ENCODE measurements at places on chromosomes 4 and X.

DNA sequence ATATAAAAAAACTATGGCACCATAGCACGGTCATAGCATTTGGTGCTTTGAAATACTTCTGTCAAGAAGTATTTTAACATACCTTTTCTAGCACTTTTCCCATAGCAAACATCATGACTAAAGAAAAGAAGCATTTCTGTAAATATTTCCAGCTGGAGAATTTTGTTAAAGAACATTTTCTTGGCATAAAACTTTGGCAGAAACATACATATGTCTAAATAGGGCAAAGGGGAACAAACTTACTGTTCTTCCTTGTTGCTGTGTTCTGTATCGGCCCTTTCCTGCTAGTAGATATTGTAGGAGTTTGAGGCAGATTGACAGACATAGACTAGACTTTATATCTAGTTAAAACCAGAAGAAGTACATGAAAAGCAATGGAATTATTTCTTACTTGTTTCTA lies 2368.5 kb downstream of the PCDH7 start:
- no peak for DNase-seq

DNA sequence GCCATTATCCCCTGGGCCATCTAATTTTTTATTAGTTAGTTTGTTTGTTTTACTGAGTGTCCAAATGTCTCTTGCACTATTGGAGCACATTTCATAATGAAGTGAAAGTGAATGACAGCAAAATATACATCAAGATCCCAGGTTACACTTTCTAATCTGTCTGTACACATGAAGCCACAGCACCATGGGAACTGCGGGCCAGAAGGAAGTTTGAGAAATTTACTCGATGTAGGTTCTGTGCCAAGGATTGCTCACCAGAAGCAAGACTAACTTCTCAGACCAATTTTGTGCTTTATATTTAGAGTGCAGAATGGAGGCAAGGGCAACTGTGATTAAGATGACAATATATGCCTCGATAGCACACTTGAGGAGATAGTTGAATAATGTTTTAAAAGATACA lies 258.0 kb downstream of the COL25A1 start:
- no peak for DNase-seq

GRCh38 chrX:465418-466215 lies 78.9 kb upstream of the PPP2R3B start:
- DNase-seq = no peak

DNA sequence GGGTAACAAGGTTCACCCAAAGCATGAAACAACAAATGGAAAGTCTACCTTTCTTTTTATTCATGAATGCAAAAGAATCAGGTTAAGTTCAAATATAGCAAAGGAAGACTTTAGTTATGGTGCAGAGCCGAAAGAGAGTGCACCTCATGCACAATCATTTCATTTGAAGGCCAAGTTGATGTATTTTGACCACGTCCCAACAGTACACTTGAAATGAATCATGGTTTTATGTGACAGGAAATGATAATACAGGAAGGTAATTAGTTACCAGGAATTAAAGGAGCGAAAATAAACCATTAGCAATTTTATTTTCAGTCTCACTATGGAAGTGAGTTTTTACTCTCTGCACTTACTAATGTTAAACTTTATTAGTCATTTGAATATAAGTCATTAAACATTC lies 281.2 kb upstream of the DIAPH2 start:
- no peak for DNase-seq

- no peak for DNase-seq
These were observed 68.2 kb upstream of the TAPT1 start for GRCh38 chr4:16294455-16294854.

DNA sequence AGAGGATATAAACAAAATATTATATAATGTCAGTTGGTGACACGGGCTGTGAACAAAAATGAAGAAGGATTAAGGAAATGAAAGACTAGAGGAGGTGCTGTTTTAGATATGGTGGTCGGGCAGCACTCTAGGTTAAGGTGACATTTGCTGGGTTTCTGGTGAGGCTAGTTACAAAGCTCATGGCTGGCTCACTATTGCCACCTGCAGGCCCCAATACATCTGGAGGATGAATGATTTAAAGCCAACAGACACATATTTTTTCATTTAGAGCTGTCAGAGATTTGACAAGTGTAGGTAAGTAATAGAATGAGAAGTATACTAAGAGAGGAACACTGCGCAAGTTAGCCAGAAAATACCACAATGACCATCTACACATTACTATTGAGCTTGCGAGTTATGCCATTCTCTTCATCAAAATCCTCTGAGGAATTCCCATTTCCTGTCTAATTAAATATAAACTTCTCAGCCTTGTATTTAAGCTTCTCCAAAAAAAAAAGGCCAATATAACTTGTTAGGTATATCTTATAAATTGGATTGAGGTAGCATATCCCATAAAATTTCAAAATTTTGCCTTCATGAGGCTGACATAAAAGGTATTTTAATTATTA lies 6.4 kb upstream of the FGG start:
- no peak for DNase-seq

GRCh38 chr4:28799696-28800095 lies 1920.5 kb upstream of the PCDH7 start:
- no peak for DNase-seq

- DNase-seq = no peak
These were observed 8.0 kb downstream of the XPNPEP2 start for GRCh38 chrX:129746557-129747470.

- DNase-seq = no peak
These were observed 1105.1 kb upstream of the TENM3 start for GRCh38 chr4:181138116-181138515.

- DNase-seq = no peak
These were observed 14.6 kb upstream of the SLC25A4 start for GRCh38 chr4:185128272-185129119.

DNA sequence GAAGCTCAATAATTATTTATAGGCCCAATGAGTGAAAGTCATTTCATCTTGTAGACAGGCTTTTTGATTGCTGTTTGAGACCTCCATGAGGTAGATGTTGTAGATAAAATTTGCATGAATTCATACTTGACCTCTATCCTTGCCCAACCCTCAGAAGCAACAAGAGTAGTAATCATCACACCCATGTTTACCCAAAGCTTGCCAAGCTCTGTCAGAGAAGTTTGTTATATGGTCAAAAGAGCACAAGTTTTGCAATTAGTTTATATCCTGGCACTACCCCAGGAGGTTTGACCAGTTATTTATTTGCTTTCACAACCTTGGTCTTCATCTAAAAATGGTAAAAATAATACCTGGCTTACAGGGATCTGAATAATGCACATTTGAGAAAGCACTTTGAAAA lies 20.7 kb downstream of the ADH7 start:
- no peak for DNase-seq

- no peak for DNase-seq
These were observed 2.6 kb downstream of the UVSSA start for GRCh38 chr4:1349359-1350168.

DNA sequence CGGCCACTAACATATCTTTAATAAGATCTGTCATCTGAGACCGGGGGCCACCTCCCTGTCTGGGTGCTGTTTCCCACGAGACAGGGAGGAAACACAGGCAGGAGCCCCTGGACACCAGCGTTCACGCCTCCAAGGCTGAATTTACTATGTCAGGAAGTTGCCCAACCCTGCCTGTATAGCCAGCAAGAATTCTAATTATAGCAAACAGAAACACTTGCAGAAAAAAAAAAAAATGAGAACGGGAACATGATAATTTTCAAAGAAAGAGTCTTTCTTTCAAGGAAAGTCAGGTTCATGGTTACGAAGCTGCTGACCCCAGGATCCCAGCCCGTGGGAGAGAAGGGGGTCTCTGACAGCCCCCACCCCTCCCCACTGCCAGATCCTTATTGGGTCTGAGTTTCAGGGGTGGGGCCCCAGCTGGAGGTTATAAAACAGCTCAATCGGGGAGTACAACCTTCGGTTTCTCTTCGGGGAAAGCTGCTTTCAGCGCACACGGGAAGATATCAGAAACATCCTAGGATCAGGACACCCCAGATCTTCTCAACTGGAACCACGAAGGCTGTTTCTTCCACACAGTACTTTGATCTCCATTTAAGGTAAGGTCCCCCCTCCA lies at the start of gene IL3RA:
IL3RA (plus strand) TSS at position 455 of the 613 bp plus-strand sequence. CDS start 4,981 bp downstream, outside the sequence.
- no peak for DNase-seq

DNA sequence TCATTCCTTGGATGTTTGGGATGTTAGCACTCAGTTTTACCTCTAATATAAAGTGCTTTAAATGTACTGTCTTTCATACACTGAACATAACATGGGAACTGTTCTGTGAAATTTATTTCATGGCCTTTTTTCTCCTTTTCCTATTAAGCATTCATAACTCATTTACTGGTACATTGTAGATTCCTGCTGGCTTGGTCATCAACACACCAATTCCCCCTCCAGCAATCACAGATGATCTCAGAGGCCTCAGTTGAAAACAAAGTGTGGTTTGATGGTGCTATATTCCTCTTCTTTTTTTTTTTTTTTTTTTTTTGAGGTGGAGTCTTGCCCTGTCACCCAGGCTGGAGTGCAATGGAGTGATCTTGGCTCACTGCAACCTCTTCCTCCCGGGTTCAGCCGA lies 61.9 kb upstream of the FAM47B start:
- no peak for DNase-seq

DNA sequence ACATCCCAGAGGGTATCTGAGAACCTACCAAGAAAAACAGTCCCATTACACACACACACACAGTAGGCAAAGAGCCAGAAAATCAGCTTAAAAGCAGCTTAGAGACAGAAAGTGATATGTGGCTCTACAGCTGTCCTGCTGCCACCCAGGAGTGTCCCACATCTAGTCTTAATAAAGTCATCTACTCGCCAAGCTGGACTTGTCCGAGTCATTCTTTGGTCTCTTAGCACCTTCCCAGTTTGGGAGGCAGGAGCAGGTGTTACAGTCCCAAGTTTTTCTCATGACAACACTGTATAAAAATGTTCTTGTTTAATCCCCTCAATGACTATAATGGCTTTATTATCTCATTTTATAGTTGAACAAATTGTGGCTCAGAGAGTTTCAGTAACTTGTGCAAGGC lies 252.5 kb upstream of the CASK start:
- no peak for DNase-seq

- DNase-seq = no peak
These were observed 15.5 kb upstream of the ESX1 start for GRCh38 chrX:104270212-104270611.

GRCh38 chr4:55980725-55981124 lies 32.0 kb downstream of the CEP135 start:
- DNase-seq = no peak

GRCh38 chr4:127832585-127832984 lies 48.1 kb upstream of the PLK4 start:
- DNase-seq = no peak

GRCh38 chr4:142567620-142568451 lies 278.3 kb downstream of the INPP4B start:
- no peak for DNase-seq

- DNase-seq = no peak
These were observed 11.2 kb upstream of the ALB start for GRCh38 chr4:73392936-73393335.

DNA sequence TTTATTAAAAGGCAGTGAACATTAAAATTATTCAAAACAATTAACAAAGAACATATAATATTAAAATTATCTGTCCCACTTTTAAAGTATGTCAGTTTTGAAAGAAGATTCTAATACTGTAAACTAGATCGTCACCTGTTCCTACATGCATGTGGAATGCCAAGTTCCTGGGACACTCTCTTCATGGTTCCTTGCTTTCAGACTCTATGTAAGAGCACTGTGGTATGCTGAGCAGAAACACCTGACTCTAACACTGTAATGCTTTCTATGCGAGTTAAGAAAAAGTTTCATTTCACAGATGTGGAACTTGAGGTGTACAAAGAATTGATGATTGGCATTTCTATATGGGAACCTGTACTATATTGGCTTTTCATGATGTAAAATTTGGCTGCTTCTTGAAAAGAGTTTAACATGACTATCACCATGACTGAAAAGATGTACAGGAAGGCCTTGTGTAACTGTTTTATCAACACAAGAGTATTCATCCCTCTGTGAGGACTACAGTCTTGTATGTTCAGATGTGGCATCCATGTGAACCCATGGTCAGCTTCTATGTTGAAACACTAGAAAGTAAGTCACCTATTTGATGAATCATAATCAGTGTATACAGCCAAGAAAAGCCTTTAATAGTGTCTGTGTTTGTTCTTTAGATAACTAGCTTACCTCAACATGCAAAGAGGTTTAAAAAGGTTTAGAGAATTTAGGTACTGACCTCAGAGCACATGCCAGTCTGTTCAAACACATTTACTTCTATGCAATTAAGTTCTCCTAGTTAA lies 354.5 kb downstream of the ARHGAP24 start:
- DNase-seq = no peak

- no peak for DNase-seq
These were observed 96.8 kb upstream of the FAT1 start for GRCh38 chr4:186820391-186820891.

DNA sequence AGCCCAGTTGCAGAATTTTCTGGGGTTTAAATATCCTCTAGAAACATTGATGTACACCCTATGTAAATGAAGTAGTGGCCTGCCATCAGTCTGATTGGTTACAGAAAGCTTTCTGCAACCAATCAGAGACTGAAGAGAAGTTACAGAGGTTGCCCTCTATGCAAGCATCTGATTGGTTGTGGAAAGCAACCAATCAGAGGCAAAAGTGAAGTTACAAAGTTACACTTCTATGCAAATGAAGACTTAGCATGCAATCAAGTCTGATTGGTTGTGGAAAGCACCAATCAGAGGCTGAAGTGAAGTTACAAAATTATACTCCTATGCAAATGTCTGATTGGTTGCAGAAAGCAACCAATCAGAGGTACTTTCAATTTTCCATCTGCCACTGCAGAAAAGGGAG lies 51.9 kb upstream of the USP9X start:
- no peak for DNase-seq

DNA sequence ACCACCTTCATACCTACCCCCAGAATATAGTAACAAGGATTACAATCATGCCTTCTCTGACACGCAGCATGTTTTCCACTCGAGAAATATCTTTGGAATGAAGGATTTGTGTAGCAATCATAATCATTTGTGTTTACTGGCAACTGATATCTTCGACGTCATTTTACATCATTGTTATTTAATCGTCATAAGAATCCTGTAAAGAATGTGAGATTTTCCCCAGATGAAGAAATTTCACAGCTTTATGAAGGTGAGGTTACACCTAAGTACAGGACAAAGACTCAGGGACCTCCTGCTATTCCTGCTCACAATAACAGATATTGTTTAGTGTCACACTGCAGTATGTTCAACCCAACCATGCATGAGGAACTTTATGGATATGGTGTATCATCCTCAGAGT lies 198.2 kb upstream of the LDB2 start:
- DNase-seq = no peak

GRCh38 chr4:85761803-85762528 lies 287.0 kb downstream of the ARHGAP24 start:
- no peak for DNase-seq

- DNase-seq = no peak
These were observed 8.0 kb upstream of the FNIP2 start for GRCh38 chr4:158760866-158761265.

GRCh38 chr4:113563691-113564378 lies 197.7 kb downstream of the CAMK2D start:
- no peak for DNase-seq

- DNase-seq = no peak
These were observed 125.1 kb downstream of the RAPGEF2 start for GRCh38 chr4:159227984-159228383.

GRCh38 chrX:125742811-125743210 lies 423.1 kb downstream of the TEX13C start:
- no peak for DNase-seq

Data from stimulated activated CD8-positive, alpha-beta memory T cell treated with anti-CD3 and anti-CD28 coated beads, Interleukin-4, amount 100 ng/mL, for 1 hour (primary cell).